ENCODE measurements at places on chromosomes 6 and 20. TPM values are rescaled to one million over a fixed set of nuclear protein-coding genes. Genes with fewer than 3 reads are reported as not detected.

DNA sequence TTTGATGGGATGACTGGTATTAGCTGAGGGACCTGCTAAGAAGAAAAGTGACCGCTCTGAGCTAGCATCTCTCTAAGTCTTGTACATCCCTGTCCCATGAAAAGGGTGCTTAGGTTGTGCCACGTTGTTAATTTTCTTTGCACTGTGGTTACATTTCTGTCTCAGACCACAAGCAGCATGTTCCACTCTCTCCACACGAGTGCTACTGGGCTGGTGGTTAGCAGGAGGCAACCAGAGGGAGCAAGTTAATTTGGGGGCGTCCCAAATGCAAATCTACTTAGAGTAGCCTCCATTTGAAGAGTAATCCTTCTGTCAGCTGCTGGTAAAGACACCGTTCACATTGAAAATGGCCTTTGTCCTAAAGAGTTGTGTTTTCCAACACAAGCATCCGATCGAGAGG is 3.4 kb upstream of the SCML4 start:
- DNase-seq, result peak; percentile 72
- H3K36me3 ChIP-seq, result peaks cover 6% of the 10 kb centered on the region
- peaks cover 35% of the 10 kb centered on the region for H3K4me1 ChIP-seq

DNA sequence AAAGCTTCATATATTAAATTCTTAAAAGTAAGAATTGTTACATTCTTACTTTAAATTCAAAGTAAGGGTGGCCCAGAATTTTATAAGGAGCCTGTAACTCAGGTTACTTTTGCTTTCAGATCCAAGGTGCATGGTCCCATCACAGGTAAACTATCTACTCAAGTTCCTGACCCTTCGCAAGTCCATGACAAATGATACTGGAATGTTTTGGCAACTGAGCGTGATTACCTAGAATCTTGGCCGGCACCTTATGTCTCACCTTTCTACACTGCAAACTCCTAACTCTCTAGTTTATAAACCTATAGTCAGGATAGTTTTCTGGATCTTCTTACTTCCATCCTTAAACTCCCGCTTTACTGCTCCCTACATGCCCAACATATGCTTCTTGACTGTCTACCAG is 67.9 kb upstream of the HMGN3 start:
- no peak for DNase-seq
- H3K27ac ChIP-seq, result no peak overlapping the region
- no peak overlapping the region for H3K4me3 ChIP-seq
- no peaks in the 10 kb centered on the region for H3K4me1 ChIP-seq

DNA sequence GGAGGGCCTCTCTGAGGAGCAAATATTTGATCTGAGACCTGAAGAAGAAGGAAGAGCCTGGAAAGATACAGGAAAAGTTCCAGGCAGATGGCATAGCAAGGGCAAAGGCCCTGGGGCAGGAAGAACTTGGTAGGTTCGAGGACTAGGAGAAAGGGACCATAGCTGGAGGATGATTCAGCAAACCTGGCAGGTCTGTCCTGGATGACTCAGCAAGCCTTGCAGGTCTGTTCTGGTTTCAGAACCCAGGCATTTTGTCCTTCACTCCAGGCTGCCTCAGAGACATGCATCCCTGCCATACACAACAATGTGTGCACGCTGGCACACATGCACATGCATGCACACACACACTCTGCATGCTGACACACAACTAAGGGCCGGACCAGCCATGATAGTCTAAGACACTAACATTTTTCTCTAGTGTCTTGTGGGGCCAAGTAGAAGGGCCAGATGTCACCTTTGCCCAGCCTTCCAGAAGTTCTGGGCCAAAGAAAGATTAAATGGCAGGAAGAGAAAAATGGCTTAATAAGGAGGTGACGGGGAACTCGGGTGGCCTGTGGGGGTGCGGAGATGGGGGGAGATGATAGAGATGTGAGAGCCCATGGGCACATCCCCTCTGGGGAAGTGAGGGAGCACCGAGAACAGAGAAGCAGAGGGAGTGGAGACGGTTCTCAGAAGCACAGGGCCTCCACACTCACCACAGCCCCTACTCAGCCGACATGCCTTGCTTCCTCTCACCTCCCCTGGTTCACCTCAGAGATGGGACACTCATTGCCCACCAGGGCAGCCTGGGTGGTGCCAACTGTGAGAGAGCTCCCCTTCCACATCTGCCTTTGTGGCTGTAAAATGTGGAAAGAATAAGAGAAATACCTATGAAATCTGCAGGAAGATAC is 15.4 kb upstream of the TRIB3 start:
- H3K27ac ChIP-seq, result peak overlapping the region; percentile 74
- H3K4me1 ChIP-seq, result peaks cover 41% of the 10 kb centered on the region
- H3K4me3 ChIP-seq, result no peak overlapping the region
- no peaks in the 10 kb centered on the region for H3K36me3 ChIP-seq
- no peaks in the 10 kb centered on the region for H3K27me3 ChIP-seq
- peak; percentile 46 for DNase-seq

GRCh38 chr6:137094411-137095008 is 49.7 kb upstream of the IL20RA start:
- peaks cover 32% of the 10 kb centered on the region for H3K4me1 ChIP-seq
- no peak overlapping the region for H3K4me3 ChIP-seq
- H3K27me3 ChIP-seq, result peaks cover 4% of the 10 kb centered on the region

PNPLA1 gene
- not detected for total RNA-seq

ARHGAP40 gene
- total RNA-seq, result not detected

GRCh38 chr6:150363733-150364132 is 5.1 kb upstream of the IYD start:
- no peaks in the 10 kb centered on the region for H3K36me3 ChIP-seq
- H3K27ac ChIP-seq, result no peak overlapping the region
- peaks cover 14% of the 10 kb centered on the region for H3K27me3 ChIP-seq
- no peak overlapping the region for H3K4me3 ChIP-seq
- DNase-seq, result no peak

GRCh38 chr6:34338811-34339210 is 53.7 kb downstream of the NUDT3 start:
- no peaks in the 10 kb centered on the region for H3K27me3 ChIP-seq
- H3K36me3 ChIP-seq, result peaks cover 24% of the 10 kb centered on the region
- peaks cover 20% of the 10 kb centered on the region for H3K4me1 ChIP-seq
- DNase-seq, result no peak

HTR1E gene
- not detected for total RNA-seq

- no peak for DNase-seq
- no peaks in the 10 kb centered on the region for H3K4me1 ChIP-seq
- no peak overlapping the region for H3K4me3 ChIP-seq
- no peak overlapping the region for H3K27ac ChIP-seq
Measured at GRCh38 chr6:22361576-22361975, 64.7 kb upstream of the PRL start.
